ENCODE measurements at places on chromosomes 16 and 17. TPM values are rescaled to one million over a fixed set of nuclear protein-coding genes. Genes with fewer than 3 reads are reported as not detected.

Gene CCL8
- total RNA-seq: not detected

Gene VASN
- 3.7 TPM for total RNA-seq

Gene KRTAP17-1
- not detected for total RNA-seq

Gene KRT16
- total RNA-seq: 0.38 TPM

Gene RILP
- total RNA-seq: 16.4 TPM

Gene MYH2
- not detected for total RNA-seq

Gene MT1E
- not detected for total RNA-seq

Gene SLC5A10
- 0.19 TPM for total RNA-seq
